Activated T-helper 1 cell treated with anti-CD3 and anti-CD28 coated beads, Interleukin-12 subunit alpha, Interleukin-12 subunit beta, Interleukin-2, Interleukin-4 antibody, amounts not matched to agents 30 ng/mL and 10 ng/mL and 1 ng/mL, durations not matched to agents 14 hours and 24 hours and 36 hours (primary cell): ENCODE measurements at places on chromosomes 11 and 22. TPM values are rescaled to one million over a fixed set of nuclear protein-coding genes. Genes with fewer than 3 reads are reported as not detected.
A peak's percentile ranks its signal among the peaks of the same experiment; 100 is the strongest.

Gene OR51I1
- total RNA-seq: not detected in 2 replicates

Gene CBX7
- 12.7 and 13.8 TPM in 2 replicates for total RNA-seq

Gene B4GALNT4
- 3.8 and 5.1 TPM in 2 replicates for total RNA-seq

Gene OR52I1
- not detected in 2 replicates for total RNA-seq

- no peak for DNase-seq
Measured at GRCh38 chr11:59728913-59729312, 15.3 kb upstream of the OR10V1 start.

Gene SYNGR1
- not detected in 2 replicates for total RNA-seq

DNA sequence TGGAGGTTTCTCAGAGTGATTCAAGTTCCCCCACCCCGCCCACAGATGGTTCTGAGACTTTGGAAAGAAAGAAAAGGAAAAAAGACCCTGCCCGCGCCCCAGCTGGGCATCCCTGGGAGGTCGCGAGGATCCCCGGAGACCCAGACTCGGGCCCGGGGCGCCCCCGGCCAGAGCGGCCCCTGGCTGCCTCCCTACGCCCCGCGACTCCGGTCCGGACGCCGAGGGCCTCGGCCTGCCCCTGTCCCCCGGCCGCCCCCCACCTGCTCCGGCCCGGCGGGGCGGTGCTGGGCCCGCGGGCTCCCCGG lies 2.3 kb upstream of the AIFM3 start:
- DNase-seq: no peak

Gene SCUBE2
- not detected in 2 replicates for total RNA-seq

Gene OR4A16
- not detected in 2 replicates for total RNA-seq

DNA sequence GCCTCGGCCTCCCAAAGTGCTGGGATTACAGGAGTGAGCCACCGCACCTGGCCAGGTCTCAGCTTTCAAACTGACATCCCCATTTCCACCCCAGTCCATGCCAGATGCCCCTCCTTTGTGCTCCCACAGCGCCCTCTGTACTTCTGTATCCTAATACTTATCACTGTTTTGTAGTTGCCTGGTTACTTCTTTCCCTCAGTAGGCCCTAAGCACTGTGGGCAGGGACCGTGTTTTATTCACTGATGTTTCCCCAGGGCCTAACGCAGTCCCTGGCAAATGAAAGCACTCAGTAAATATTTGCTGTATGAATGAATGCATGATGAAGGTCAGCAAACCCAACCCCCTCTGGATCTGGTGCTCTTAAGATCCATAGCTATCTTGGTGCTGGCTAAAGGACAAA lies 2.2 kb upstream of the TRIM3 start:
- no peak for DNase-seq

GRCh38 chr11:116931206-116931953 lies 94.0 kb upstream of the APOA1 start:
- DNase-seq: peak; percentile 41

DNA sequence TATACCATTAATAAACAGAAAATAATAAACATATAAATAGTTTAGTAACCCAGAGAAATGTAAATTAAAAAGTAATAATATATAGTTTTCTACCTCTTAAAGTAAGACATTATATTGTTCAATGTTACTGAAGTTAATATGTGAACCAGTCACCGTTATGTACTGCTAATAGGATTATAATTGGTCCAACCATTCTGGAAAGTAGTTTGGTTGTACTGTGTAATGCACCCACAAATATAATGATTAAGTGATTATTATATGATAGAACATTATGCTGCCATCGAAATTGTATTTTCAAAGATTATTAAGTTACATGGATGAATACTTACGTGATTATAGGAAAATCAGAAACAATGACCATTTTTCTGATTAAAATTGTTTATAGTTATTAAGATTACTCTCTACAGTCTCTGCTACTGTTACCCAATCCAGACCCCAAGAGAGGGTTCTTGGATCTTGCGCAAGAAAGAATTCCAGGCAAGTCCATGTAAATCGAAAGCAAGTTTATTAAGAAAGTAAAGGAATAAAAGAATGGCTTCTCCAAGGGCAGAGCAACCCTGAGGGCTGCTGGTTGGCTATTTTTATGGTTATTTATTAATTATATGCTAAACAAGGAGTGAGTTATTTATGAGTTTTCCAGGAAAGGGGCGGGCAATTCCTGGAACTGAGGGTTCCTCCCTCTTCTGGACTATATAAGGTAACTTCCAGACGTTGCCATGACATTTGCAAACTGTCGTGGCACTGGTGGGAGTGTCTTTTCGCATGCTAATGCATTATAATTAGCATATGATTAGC lies 50.1 kb downstream of the ACER3 start:
- no peak for DNase-seq

DNA sequence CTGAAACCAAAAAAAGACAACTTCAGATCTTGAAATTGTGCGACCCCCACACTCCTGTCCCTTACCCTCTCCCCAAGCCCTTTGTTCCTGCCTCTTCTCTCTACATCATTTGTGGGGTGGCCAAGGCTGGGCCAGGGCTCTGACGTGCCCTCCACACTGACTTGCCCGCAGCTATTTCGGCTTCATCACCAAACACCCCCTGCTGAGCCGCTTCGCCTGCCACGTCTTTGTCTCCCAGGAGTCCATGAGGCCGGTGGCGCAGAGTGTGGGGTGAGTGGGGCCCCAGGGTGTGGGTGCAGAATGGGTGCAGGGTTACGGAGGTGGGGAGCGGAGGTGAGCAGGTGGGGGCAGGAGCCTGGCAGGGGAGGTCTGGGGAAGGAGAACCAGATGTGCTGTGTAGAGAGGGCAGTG lies 9.5 kb downstream of the MAPK8IP2 start:
- no peak for DNase-seq

Gene SYT12
- total RNA-seq: not detected in 2 replicates
